Stimulated activated CD4-positive, alpha-beta T cell treated with anti-CD3 and anti-CD28 coated beads, Interleukin-4, amount 100 ng/mL, for 1 hour (primary cell): ENCODE measurements at places on chromosomes 4 and X.
A peak's percentile ranks its signal among the peaks of the same experiment; 100 is the strongest.

- DNase-seq = no peak
These were observed 18.9 kb downstream of the LETM1 start for GRCh38 chr4:1837069-1837468.

- DNase-seq = no peak
These were observed 71.3 kb downstream of the NBDY start for GRCh38 chrX:56800307-56800706.

DNA sequence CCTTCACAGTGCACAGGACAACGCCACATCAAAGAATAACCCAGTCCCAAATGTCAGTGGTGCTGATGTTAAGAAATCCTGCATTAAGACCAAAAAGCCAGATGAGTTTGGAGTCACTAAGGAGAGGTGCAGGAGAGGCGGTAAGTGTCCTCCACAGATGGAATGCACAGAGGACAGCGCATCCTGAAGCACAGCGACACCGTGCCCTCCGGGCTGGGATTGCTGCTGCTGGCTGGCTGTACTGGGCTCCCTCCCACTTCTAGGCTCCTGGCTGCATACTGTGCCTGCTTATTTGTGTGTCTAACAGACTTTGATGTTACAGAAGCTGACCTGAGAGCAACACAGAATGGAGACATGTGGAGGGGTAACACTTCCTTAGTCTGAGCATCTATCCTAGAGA, 325.6 kb upstream of the BOD1L1 start:
- DNase-seq = no peak

GRCh38 chr4:120929847-120930246, 7.3 kb upstream of the PRDM5 start:
- DNase-seq = no peak

DNA sequence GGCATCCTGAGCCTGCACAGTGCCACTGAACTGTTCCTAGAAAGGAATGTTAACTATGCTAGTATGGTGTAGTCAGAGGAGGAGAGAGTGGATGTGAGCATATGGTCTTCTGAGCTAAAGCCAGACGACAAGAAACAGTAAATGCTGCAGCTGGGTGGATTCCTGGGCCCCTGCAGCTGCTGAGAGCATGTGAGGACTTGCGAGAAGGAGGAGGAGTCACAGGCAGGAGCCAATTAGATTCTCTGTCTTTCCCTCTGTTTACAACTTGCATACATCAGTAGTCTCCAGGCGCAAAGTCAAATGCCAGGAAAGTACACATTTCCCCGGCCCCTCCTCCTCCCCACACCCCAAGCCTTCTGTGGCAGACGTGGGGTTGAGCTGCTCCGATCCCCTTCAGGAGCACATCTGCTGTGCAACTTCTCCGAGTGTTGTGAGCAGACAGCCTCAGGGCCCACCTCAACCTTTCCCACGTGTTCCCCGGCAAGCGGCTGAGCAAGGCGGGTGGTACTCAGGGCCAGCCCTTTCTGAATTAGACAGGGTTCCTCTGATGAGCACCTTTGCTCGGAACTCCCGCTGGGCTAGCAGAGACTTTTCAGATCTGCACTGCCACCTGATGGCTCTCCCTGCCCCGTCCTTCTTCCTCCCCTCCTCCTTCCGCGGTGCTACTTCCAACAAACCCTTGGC, 108.7 kb upstream of the ATP6AP2 start:
- DNase-seq = peak; percentile 5

- no peak for DNase-seq
These were observed 195.0 kb upstream of the GATB start for GRCh38 chr4:151955721-151956380.

DNA sequence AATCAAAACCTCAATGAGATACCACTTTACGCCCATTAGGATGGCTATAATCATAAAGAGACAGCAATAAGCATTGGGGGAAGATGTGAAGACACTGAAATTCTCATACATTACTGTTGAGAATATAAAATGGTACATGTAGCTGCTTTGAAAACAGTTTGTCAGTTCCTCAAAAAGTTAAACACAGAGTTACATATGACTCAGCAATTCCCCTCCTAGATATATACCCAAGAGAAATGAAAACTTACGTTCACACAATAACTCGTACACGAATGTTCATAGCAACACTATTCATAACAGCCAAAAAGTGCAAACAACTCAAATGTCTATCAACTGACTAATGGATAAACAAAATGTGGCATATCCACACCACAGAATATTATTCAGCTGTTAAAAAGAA, 36.6 kb downstream of the PHF8 start:
- DNase-seq = no peak
